ENCODE measurements at places on chromosomes 13 and 19.

DNA sequence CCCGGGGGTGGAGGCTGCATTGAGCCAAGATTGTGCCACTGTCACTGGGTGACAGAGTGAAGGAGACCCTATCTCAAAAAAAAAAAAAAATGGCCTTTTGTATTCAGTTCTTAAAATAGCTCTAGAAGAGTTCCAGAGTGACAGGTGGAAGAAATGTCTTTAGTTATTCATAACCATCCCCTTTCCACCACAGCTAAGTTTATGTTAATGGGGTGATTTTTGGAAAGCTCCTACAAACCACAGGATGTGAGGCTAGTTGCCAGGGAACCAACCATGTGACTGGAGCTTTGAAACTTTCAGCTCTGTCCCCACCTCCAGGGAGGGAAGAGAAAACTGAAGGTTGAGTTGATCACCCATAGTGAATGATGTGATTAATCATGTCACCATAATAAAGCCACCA is 6.9 kb downstream of the ZNF490 start:
- no peak for DNase-seq

DNA sequence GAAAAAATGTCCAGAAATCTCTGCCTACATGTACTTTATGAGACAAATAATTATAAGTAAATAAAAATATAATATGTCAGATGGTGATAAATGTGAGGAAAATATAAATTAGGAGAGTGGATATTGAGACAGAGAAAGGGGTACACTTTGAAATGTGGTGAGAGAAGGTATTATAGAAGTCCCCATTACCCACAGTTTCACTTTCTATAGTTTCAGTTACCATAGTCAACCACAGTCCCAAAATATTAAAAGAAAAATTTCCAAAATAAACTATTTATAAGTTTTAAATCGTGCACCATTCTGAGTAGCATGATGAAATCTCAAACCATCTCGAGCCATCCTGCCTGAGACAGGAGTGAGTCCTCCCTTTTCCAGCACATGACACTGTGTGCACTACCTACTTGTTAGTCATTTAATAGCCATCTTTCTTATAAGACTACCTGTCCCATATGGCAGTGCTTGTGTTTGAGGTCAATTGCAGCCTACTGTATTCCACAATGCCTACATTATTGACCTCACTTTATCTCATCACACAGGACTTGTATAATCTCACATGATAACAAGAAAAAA is 653.7 kb downstream of the DACH1 start:
- DNase-seq: no peak

DNA sequence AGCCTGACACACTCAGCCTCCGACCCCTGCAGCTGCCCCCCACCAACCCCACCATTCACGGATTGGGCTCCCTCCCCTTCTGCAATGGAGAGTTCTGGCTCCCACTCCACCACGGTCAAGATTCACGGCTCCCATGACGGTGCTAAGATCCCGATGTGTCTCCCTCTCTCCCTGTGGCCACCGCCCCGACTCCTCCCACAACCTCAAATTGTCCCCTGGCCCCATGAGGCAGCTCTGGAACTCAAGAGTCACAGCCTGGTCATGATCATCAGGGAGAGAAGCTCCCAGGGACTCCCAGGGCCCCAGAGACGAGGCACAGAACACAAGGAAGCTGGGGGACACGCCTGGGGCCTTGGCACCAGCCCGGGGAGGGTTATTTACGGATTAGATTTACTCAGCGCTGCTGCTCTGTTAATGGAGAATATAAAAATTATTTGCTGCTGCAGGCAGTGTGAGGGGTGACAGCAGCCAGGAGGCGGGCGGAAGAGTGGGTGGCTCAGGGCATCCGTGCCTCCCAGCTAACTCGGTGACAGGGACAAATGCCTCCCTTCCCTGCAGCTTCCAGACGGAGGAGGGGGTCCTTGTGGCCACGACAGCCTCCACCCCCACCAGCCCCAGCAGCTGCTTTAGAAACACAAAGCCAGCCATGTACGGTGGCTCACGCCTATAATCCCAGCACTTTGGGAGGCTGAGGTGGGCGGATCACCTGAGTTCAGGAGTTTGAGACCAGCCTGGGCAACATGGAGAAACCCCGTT is 184.2 kb downstream of the PTPRS start:
- no peak for DNase-seq

GRCh38 chr13:50282016-50282415 is 266.8 kb downstream of the KCNRG start:
- DNase-seq: no peak

DNA sequence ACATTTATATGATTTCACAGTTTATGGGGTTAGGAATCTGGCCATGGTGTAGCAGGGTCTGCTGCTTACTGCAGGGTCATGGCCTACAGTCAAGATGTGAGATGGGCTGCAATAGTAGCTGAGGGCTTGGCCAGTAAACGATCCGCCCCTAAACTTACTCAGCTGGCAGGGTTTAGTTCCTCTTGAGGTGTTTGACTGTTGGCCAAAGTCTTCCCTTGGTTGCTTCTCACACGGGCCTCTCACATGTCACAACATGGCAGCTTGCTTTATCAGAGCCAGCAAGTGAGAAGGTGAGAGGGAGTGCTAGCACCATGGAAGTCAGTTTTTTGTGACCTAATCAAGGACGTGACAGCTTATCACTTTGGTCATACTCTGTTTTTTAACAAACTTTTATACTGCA is 77.1 kb downstream of the DNAJC3 start:
- no peak for DNase-seq

- DNase-seq: no peak
These were observed 6.3 kb downstream of the MAP1S start for GRCh38 chr19:17725422-17726078.

DNA sequence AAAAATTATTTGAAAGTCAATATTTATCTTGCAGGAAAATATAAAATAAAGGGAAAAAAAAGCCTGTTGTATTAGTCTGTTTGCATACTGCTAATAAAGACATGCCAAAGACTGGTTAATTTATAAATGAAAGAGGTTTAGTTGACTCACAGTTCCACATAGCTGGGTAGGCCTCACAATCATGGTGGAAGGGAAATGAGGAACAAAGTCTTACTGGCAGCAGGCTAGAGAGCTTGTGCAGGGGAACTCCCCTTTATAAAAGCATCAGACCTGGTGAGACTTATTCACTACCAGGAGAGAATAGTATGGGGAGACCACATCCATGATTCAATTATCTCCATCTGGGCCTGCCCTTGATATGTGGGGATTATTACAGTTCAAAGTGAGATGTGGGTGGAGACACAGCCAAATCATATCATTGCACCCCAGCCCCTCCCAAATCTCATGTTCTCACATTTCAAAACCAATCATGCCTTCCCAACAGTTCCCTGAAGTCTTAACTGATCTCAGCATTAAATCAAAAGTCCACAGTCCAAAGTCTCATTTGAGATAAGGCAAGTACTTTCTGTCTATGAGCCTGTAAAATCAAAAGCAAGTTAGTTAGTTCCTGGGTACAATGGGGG is 1416.5 kb upstream of the SPRY2 start:
- no peak for DNase-seq

DNA sequence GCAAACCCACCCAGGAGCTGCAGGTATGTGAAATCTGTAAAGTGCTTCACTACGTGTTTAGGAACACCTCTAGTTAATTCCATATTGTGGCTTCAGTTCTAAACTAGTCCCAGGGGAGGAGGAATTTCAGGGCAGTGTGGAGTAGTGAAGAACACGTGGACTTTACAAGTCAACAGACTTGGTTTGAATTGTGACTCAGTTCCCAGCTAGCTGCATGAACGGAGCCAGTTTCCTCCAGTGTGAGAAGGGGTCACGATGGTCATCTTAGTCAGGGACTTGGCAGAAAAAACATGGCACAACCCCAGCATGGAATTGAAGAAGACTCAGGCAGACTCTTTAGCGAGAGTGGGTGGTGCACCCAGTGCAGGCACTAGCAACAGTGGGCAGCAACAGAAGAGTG is 175.7 kb upstream of the UBL3 start:
- DNase-seq: no peak

DNA sequence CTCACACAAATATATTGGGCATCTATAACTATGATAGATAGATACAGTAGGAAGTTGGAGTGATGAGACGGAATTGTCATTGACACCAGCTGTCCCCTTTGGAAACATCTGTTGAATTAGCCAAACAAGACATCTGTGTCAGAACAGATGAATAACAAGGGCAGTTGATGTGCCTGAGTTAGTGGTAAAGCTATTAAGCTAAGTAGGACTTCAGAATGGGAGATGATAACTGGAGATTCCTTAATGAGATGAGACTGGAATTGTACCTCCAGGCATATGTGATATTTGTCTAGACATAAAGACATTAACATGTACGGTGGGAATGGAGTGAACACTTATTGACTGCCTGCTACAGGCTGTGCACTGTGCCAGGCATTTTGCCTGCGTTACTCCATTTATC is 78.7 kb downstream of the MBNL2 start:
- no peak for DNase-seq

GRCh38 chr19:39270036-39270871 is 2.1 kb downstream of the IFNL2 start:
- no peak for DNase-seq

- no peak for DNase-seq
These were observed 167.7 kb downstream of the SPRY2 start for GRCh38 chr13:80173224-80173623.

DNA sequence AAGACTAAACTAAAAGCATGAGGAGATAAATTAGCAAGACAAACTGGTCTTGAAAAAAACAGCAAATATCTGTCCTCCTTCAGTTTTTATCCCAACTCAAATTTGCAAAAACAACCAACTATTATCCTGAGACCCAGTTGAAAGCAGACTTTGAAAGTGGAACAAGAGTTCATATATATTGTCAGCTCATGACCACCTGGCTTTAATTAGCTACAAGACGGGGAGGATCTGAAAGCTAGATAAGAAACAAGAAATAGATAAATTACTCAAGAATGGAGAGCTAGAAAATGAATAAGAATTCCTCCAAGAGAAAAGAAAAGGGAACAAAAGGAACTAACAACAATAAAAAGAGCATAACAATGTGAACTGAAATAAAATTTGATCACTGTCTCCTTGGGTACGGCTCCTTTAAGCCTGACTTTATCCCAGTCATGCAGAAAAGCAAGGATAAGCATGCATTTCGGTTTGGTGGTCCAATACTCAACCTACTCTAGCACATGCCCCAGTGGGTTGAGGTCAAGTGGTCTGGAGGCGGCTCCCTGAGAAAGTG is 246.9 kb downstream of the DCLK1 start:
- DNase-seq: no peak

DNA sequence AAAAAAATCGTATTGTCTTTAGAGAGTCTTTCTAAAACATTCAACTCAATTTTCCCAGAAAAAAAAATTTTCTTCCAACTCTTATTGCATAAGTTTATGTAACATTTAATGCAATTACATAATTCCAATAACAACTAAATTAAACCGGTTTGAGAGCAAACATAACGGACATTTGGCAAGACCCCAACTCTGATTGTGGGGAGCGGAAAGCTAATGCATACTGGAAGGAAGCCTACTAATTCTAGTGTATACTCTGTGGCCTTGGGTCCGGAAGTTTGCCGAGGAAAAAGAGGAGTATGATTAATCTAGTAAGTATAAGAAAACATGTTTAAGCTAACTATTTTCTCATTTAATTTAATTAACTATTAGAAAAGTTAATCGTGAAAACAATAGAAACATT is 21.3 kb upstream of the MIR17HG start:
- DNase-seq: no peak

DNA sequence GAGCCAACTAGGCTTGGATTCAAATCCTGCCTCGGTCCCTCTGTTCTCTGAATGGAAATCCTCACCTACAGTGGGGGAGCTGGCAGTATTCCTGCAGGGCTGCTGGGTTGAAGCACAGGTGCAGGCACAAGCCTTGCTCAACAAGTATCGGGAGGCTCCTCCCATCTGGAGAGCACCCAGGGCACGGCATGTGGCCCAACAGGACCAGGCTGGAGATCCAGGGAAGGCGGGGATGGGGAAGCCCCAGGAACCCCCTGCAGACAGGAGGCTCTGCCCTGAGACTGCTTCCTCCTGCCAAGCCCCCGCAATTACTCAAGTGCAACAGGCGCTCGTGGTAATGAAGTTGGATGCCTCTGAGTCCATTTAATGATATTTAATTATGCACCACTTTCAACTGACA is 128.0 kb upstream of the VSTM2B start:
- no peak for DNase-seq

DNA sequence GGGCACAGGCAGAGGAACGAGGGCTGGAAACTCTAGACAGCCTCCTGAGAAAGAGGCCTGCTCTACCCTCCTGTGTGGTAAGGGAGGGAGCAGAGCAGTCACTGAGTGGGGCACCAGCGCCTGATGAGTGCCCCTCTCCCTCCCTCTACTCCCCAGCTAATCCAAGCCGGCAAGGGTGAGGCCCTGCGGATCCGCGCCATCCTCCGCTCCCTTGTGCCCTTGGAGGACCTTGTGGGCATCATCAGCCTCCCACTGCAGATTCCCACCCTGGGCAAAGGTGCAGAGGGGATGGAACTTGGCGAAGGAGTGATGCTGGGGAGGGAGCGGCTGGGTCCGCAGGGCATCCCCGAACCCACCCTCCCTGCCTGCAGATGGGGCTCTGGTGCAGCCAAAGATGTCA is 67.0 kb downstream of the RYR1 start:
- DNase-seq: no peak

- no peak for DNase-seq
These were observed 17.6 kb upstream of the GSX1 start for GRCh38 chr13:27774651-27775050.

GRCh38 chr13:51832471-51833152 is 12.4 kb downstream of the TMEM272 start:
- peak; percentile 12 for DNase-seq

GRCh38 chr19:5772416-5772815 is 12.1 kb downstream of the PRR22 start:
- DNase-seq: no peak

- DNase-seq: no peak
These were observed 115.0 kb downstream of the RAB20 start for GRCh38 chr13:110446575-110446890.

DNA sequence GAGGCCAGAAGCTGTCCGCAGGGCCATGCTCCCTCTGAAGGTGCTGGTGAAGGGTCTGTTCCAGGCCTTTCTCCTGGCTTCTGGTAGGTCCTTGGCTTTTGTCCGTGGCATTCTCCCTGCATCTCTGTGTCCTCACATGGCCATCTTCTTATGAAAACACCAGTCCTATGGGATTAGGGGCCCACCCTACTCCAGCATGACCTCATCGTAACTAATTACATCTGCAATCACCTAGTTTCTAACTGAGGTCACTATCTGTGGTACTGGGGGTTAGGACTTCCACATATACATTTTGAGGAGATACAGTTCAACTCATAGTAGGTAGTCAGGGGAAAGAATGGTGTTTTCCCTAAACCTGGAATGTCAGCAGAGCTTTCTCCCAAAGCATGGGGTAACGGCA is 3.1 kb downstream of the C13orf42 start:
- no peak for DNase-seq

All from hematopoietic multipotent progenitor cell treated with erythropoietin and hydrocortisone succinate and interleukin-3 and kit ligand, for 17 days (in vitro differentiated cells).